ENCODE measurements at places on chromosomes 1 and 21.
A peak's percentile ranks its signal among the peaks of the same experiment; 100 is the strongest.

- no peak for DNase-seq
These were observed 3.2 kb downstream of the RCAN3 start for GRCh38 chr1:24505816-24506215.

- DNase-seq, result no peak
These were observed 646.2 kb downstream of the ADGRL2 start for GRCh38 chr1:82446955-82447354.

- no peak for DNase-seq
These were observed 329.1 kb downstream of the LRRIQ3 start for GRCh38 chr1:73868810-73869336.

- DNase-seq, result peak; percentile 0
These were observed 994 bp downstream of the RO60 start for GRCh38 chr1:193060406-193060805.

DNA sequence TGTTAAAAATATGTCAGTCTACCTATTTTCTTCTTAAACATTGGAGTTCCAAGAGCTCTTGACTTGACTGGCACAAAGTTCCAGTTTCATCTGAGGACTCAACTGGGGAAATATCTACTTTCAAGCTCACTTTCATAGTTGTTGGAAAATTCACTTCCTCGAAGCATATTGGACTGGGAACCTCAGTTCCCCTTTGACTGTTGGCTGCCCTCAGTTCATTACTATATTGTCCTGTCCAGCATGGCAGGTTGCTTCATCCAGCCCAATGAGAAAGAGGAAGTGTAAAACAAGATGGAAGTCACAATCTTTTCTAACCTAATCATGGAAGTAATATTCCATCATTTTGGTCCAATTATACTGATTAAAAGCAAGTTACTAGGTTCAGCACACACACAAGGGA, 54.3 kb downstream of the ZNF697 start:
- DNase-seq, result no peak

DNA sequence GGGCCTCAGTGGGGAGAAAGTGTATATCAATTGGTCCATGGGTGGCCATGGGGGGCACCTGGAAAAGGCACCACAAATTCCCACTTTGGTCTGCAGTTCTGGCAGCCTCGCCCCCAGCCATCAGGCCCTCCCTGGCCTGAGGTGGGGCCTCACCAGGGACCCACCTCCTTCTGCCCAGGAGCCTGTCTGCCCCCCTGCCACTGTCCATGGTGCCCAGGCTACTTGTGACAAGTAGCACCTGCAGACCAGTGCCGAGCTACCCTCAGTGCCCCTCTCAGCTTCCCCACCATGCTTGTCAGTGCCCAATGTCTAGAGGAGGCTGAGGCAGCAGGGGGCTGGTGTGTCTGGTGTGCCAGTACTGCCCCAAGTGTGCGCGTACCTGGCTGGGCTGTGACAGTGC, 87.1 kb upstream of the PAXBP1 start:
- no peak for DNase-seq

GRCh38 chr1:1082239-1082775, 8.2 kb upstream of the RNF223 start:
- no peak for DNase-seq

GRCh38 chr21:22020221-22020620, 1022.0 kb downstream of the NCAM2 start:
- no peak for DNase-seq

DNA sequence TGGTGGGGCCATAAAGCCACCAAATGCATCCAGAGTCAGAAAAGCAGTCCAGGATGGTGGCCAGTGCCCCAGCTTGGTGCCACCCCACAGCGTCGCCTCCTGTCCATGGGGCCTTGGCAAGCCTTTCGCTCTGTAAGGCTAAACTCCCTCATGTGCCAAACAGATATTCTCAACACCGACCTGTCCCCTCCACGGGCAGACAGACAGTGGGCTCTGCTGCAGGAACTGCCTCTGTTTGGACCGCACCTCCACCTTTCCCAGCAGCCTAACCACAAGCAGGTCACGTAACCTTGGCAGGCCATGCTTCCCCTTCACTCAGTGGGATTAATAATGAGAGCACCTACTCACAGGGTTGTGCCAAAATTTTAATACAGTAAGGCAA, 11.7 kb downstream of the RUNX1 start:
- no peak for DNase-seq

DNA sequence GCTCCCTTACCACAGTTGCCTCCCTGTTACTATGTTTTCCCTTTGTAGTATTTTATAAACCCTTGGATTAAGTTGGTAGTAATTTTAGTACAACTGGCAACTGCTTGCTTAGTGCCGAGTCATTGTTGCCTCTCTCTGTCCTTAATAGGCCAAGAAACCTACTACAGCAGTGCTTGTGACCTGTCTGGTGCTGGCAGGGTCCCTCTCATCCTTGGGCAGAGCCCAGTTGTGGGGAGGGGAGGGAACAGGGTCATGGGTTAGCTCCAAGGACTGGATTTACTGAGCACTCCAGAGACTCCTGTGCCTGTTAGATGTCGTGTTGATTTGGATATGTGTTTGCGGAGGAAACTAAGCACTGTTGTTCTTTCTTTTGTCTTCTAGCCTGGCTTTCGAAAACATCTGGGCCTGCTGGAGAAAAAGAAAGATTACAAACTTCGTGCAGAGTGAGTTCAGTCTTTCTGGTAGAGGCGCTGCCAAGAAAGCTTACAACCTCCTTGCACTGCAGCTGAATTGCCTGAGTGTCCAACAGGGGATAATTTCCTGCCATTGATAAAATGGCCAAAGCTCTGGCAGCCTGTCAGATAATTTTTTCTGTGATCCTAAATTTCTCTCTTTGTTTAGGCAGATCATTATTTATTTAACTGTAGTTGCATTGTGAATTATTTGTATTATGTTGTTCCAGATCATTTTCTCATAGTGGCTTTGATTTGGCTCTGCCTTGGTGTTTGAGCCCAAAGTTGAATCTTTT, 3.6 kb downstream of the UTP11 start:
- no peak for DNase-seq

DNA sequence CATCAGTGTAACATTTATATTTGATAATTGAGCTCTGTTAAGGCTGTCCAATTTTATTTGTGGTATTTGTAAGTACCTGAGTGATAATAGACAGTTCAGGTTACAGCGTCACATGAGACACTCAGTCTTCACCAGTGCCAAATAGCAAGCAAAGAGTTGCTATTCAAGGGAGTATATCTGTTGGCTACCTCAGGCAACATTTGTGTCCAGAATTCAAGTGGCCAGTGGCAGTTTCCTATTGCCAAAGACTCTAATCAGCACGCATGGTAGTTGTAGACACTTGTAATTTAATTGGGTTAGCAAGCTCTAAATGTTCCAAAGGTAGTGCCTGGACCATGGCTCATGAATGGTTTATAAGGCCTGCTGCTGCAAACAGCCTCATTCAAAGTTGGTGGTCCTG, 1524.3 kb upstream of the B3GALT2 start:
- no peak for DNase-seq

DNA sequence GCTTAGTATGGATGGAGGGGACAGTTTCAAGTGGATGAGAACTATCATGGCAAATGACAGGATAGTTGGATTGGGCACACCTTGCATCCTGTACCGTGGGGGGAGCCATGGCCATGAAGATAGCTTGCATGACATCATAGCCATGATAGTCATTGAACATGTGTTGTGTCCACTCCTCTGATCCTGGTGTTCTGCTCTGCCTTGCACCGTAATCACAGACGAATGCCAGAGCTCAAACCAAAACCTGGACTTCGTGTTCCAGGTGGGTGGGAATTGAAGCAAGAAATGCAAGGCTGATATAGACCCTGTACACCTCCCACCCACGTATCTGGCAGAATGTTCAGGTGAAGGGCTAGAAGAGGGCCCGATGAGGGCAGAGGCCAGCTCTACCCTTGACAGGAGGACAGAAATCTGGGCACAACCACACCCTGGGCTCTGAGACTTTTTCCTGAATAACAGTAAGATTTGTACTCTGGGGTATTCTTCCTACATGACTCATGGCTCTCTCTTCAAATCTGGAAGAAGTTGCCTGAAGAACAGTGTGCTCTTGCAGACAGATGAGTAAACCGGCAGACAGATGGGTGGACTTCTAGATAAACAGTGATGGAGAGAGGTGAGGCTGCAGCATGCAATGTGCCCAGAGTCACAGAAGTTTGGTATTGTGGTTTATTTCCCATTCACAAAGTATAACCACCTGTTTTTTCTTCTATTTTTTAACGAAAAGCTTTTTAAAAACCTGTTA, 45.0 kb downstream of the KCNJ6 start:
- DNase-seq, result no peak

GRCh38 chr1:154999571-155000410, 2.8 kb upstream of the ZBTB7B start:
- DNase-seq, result no peak

GRCh38 chr1:17188217-17188616, 16.7 kb upstream of the PADI1 start:
- DNase-seq, result no peak

- no peak for DNase-seq
These were observed 7.0 kb downstream of the EFNA3 start for GRCh38 chr1:155085504-155086127.

- no peak for DNase-seq
These were observed 83.1 kb downstream of the CLIC4 start for GRCh38 chr1:24828183-24828886.

- no peak for DNase-seq
These were observed 53.0 kb upstream of the ARTN start for GRCh38 chr1:43880604-43881003.

DNA sequence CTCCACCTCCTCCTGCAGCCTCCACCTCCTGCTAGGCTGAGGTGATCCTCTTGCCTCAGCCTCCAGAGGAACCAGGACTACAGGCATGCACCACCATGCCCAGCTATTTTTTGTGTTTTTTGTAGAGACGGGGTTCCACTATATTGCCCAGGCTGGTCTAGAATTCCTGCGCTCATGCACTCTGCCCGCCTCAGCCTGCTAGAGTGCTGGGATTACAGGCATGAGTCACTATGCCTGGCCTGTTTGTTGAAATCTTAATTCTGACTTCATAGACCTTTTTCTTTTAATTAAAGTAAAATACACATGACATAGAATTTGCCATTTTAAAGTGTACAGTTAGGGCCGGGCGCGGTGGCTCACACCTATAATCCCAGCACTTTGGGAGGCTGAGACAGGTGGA, 42.7 kb downstream of the FAAP20 start:
- DNase-seq, result no peak

GRCh38 chr1:115107516-115108260, 18.4 kb upstream of the TSPAN2 start:
- DNase-seq, result no peak

- DNase-seq, result no peak
These were observed 131.3 kb downstream of the ZP4 start for GRCh38 chr1:237759377-237759776.

GRCh38 chr1:110643879-110644472, 30.8 kb downstream of the KCNA3 start:
- no peak for DNase-seq

- DNase-seq, result no peak
These were observed 100.8 kb upstream of the SAMSN1 start for GRCh38 chr21:14646893-14647292.

DNA sequence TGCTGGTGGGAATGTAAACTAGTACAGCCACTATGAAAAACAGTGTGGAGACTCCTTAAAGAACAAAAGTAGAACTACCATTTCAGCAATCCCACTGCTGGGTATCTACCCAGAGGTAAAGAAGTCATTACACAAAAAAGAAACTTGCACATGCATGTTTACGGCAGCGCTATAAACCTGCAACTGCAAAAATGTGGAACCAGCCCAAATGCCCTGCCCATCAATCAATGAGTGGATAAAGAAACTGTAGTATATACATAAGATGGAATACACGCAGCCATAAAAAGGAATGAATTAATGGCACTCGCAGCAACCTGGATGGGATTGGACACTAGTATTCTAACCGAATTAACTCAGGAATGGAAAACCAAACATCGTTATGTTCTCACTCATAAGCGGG, 51.0 kb downstream of the ZSWIM5 start:
- DNase-seq, result no peak

- no peak for DNase-seq
These were observed 22.4 kb upstream of the BTG2 start for GRCh38 chr1:203282720-203283542.

GRCh38 chr21:29315131-29315749, 16.5 kb downstream of the BACH1 start:
- no peak for DNase-seq

- DNase-seq, result no peak
These were observed 173.5 kb downstream of the GALNT2 start for GRCh38 chr1:230240446-230241086.

DNA sequence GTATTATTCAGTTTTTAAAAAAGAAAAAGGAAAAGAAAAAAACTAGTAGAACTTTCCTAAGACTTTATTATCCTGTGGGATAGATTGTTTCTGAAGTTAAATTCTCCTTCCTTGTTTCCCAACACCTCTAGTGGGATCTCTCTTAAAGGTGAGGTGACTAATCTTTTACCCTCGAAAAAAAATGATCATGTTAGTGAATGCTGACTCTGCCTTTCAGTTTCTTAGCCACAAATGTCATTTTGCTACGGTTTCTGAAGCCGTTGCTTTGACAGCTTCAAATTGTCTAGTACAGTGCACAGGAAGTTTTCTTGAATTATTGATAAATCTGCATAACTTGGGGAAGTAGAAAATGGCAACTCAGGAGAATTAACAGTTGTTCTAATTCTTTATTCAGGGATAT, 13.0 kb upstream of the NEK7 start:
- DNase-seq, result no peak

DNA sequence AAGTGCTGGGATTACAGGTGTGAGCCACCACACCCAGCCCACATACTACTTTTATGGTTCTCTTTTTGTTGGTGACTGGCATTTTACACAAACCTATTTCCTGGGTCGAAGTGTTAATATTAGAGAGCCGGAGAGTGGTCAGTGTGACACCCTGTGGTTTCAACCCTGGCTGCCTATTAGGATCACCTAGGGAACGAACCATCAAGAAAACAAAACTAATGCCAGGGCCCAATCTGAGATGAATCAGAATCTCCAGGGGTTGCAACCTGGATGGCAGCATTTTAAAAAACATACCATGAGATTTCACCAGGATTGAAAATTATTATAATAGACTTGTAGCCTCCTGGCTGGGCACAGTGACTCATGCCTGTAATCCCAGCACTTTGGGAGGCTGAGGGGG, 6.1 kb downstream of the MRPS21 start:
- no peak for DNase-seq

DNA sequence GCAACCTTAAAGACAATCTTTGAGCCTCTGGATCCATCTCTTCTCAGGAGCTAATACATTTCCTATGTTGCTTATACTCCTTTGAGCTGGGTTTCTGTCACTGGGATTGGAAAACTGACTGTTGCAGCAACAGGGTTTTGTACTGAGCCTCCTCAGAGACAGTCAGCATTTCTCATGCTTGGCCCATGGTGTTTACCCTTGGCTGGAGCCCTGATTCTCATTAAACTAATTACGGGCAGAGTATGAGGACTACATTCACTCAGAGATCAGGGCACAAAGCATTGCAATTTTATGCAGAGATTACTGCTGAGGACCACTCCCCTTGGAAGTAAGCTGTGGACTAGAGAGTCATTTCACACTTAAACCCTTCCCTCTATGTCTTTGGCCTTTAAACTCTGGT, 134.5 kb downstream of the LRIG2 start:
- no peak for DNase-seq
